NCI-H1417 treated with DMSO at 0.1 percent for 48 hours (cell line): ENCODE measurements at places on chromosomes 6 and 20.

GRCh38 chr6:108959972-108960582 is 111.9 kb downstream of the ARMC2 start:
- no peak for DNase-seq

DNA sequence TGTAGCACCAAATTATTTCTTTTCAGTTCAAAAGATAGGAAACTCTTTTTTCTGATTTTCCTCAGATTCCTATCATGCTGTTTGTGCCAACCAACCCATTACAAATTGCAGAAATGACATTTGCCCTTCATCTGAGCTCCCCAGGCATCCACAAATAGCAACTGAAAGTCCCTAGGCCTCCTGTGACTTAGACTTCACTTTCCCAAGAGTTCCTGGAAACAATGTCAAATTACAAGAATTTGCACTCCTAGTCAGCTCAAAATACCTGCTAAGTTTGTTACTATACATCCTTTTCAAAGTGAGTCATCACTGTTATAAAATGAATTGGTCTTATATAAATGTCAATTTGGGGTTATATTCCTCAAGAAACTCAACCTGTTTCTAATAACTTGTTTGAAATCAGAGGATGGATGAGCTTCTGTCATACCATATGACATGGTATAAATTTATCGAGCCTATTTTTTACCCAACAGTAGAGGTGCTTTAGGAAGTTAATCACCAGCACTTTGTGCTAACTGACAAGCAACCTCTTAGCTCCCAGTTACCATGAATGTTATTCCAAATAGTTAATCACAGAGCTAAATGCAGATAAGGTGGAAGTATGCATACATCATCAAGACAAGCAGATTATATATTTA is 256.5 kb downstream of the HACE1 start:
- no peak for DNase-seq

GRCh38 chr6:1387876-1388629 is 1.3 kb upstream of the FOXF2 start:
- DNase-seq, result no peak

DNA sequence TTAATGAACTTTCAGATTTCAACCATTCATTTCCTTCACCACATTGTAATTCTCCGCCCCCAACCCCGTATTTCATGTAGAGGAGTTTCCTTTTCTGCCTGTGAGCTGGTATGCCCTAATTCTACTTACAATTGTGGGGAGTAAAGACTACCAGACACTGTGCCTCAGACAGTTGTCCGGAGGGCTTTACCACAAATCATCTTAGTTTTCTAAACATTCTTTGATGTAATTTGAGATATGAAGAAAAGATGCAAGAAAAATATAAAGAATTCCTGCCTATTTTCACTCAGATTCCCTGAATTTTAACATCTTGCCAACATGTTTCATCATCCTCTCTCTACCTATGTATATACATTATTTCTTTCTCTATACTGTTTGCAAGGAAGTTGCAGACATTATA is 28.3 kb upstream of the LOC128125822 start:
- DNase-seq, result no peak

DNA sequence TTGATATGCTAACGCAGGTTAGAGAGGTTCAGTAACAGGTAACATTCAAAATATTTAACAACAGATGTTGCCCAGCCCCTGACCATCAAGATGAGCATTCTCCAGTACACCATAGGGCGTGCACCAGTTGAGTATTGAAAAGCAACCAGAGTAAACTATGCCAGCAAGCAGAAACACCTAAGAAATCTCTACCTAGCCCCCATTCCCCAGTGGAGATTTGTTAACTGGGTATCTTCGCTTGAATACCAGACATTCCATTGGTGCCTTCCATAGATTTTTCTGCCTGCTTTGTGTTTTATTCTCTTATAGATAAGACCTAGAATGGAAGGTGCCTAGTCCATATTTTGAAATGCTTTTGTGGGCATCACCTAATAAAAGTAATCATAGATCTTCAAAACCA is 623.9 kb downstream of the KIF16B start:
- DNase-seq, result no peak

GRCh38 chr6:65505736-65506135 is 201.3 kb downstream of the EYS start:
- peak; percentile 26 for DNase-seq

DNA sequence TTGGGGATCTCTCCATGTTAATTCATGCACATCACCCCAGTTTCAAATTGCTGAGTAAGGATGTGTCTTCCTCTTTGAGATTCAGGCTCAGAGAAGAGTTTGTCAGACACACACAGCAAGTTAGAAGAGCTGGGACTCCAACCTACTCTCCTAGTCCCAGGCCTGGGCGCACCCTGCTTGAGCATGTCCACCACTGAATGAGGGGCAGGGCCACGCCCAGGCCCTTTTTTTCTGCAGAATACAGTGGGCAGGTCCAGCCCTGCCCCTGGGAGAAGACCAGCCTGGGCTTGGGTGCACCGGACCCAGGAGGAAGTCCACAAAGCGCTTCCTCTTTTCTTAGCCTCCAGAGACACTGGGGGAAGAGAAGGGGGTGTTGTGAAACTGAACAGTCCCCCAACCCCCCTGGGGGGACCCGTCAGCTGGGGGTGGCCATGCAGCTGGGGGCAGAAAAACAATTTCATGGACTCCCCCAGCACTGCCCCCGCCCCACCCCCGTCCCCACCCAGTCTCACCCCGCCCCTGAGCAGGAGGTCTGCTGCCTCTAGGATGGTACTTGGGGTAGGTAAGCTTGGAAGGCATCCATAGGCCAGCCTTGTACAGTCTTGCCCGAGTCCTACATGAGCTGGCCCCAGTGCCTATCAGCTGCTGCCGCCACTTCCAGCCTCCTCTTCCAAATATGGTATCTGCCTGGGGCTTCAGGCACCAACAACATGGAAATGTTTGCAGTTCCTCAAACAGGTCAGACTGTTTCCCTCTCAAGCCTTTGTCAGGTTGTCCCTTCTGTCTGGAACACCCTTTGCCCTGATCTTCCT is 11.7 kb upstream of the HCK start:
- no peak for DNase-seq

DNA sequence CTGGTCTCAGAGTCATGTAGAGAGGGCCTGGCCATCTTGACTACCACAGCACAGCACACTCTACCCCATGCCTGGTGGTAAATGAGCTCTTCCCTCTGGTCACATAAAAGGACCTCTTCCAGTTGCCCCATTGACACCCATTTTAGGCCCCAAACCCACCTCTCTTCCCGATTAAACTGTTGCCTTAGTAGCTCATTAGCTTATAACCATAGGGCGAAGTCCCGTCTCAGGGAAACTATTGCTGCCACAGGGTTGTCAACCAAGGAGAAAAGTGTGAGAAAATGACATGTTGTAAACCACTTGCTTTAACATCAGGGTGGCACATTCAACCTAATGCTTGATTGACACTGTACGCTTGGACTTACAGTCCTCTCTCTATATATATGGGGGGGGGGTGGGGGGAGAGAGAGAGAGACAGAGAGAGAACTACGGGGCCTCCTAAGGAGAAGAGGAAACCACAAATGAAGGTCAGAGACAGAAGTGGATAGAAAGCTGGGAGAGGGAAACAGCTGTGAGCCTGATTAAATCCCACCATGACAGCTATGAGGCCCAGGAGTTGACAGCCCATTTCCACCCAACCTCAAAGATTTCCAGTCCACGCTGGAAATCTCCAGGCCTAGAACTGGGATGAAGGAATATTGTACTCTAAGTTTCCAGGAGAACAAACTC is 14.9 kb upstream of the BTN1A1 start:
- no peak for DNase-seq

DNA sequence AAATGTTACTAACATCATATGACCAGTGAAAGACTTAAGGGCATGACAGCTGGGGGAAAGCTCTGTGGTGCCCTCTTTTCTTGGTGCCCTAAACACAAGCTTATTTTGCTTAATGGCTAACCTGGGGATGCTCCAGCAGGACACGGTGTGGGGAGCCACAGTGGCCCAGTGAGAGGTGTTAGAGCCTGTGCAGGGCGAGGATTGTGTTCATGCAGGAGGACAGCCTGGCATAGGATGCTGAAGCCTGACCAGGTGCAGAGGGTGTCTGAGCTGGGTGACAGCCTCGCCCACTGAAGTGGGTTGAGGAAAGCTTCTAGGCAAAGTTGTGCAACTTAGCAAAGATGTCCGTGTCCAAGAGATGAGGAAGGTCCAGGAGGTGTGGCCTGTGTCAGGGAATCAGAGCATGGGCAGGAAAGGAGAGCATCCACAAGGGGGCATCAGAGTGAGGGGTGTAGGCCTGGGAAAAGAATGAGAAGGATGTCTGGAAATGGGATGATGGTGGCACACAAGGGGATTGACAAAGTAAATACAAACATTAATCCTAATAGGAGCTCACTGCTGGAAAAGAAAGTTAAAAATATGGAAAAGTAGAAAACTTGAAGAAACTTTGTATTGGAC is 33.9 kb downstream of the SLC17A4 start:
- DNase-seq, result no peak
